Activated CD4-positive, alpha-beta T cell treated with anti-CD3 and anti-CD28 coated beads, Interleukin-2, Interleukin-6, amounts not matched to agents 100 ng/mL and 50 ng/mL, durations not matched to agents 16 hours and 8 hours (primary cell): ENCODE measurements at places on chromosomes 1 and 21.

- no peak for DNase-seq
Observed at GRCh38 chr1:161350671-161351070, 17.0 kb downstream of the CFAP126 start.

DNA sequence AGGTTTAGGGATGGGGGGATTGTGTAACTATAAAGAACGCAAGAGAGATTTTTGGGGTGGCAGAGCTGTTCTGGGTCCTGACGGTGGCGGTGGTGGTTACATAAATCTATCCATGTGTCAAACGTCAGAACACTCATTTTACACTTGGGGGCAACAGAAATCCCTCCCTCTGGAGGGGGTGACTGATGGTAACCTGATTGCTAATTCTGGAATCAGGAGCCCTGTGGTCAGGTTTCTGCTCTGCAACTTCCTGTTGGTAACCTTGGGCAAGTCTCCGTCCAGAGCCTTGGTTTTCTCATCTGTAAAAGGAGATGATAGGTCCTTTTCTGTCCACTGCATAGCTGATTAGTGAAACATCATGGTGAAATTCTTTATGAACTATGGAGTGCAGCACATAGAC, 40.9 kb downstream of the ALPL start:
- DNase-seq: no peak

DNA sequence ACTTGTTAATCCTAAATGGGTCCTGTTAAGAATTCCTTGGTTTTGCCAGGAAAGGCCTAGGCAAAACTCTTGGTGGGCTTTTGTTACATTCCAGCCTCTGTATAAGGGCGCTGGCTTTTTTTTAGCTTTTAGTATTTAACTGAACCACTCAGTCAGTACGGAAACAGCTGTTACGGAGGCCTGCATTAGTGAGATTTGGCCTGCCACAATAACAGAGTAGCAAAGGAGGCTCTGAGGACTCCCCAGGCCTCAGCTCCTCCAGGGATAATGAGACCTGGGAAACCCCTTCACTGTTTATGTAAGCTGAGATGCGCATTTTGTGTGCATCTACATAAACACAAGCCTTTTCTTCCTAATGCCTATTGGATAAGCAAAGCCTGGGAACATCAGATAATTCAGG, 210.2 kb downstream of the APP start:
- DNase-seq: no peak

- DNase-seq: no peak
Observed at GRCh38 chr1:77412069-77412819, 130.4 kb downstream of the AK5 start.

- no peak for DNase-seq
Observed at GRCh38 chr1:23864801-23865542, 3.1 kb downstream of the FUCA1 start.

- no peak for DNase-seq
Observed at GRCh38 chr1:62823556-62823955, 39.6 kb downstream of the ATG4C start.

- DNase-seq: no peak
Observed at GRCh38 chr1:216896146-216896545, 172.9 kb upstream of the ESRRG start.

- no peak for DNase-seq
Observed at GRCh38 chr1:19015476-19015875, 59.0 kb upstream of the IFFO2 start.
